GM12865 (cell line): ENCODE measurements at places on chromosomes 11 and 22.

DNA sequence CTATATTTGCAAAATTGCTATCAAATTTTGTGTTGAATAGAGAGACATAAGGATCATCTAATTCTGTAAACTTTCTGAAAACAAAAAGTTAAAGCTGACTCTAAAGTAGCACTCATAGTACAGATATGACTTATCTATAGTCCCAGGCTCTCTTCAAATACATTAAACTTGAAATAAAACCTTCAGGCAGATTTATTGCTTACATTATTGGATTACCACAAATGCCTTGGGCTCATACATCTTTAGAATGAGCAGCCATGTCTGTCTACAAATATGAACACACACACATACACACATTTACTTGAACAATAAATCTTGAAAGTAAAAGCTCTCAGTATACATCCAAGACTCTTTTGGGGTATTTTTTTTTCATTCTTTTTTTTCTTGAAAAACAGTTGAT lies 207.9 kb downstream of the LUZP2 start:
- DNase-seq = no peak

DNA sequence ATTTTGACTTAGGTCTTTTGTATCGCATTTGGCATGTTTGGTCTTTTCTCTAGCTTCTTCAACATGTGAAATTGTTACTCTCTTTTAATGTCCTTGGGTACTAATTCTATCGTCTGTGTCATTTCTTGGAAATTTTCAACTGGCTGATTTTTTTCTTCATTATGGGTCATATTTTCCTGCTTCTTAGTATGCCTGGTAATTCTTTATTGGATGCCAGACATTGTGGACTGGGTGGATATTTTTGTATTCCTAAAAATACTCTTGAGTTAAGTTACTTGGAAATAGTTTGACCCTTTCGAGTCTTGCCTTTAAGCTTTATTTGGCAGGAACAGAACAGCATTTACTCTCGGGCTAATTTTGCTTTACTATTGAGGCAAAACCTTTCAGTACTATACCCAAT lies 140.1 kb downstream of the ETS1 start:
- DNase-seq = no peak

DNA sequence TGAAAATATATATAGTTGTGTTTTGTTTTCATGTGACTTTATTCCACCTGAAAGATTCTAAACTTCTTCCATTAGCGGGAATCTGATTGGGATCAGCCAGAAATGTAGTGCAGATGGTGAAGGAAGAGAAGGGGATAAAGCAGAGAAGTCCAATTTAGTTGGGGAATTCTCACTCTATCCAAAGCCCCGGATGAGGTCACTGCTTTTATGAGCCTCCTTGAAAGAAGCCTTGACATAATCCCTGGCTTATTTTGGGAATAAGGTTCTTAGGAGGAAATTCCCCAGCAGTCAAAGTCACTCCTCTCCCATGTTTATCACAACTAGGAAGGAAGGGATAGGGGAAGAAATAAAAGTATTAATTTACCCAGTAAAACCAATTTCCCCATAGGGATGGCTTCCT lies 41.1 kb downstream of the OSBP start:
- no peak for DNase-seq

GRCh38 chr22:48894064-48894671 lies 933.5 kb downstream of the BRD1 start:
- no peak for DNase-seq

GRCh38 chr11:112599856-112600533 lies 339.3 kb upstream of the PLET1 start:
- DNase-seq = no peak

DNA sequence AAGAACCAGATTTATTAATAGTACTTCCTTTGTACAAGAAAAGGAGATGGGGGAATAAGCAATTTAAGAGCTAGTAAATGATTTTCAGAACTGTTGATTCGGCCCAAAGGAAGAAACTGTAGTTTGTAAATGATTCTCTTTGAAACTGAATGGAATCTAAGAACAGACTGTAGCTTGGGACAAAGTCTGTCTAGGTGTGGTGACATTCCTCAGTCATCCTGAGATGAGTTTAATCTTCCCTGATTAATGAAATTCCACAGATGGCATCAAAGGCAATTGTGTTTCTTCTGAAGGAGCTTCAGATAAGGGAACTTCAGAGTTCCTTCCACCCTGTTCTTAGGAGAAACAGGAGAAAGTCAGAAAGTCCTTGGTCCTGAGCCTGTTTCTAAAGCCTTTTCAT lies 2095.9 kb downstream of the LRRC4C start:
- DNase-seq = no peak

DNA sequence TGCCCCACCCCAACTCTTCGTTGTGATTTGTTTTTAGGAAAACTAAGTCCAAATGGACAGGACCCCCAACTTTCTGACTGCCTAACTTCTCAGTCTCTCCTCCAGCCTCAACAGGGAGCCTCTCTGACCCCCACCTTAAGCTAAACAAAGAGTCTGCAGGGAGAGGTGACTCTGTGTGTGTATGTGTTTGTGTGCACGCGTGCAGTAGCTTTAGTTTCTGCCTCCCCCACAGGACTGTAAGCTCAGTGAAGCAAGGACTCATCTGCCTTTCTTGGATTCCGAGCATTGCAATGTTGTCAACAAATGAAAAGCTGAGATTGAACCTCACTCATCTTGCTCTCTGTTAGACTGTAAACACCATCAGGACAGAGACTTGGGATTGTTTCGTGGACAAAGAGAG lies 7.9 kb downstream of the SNAP29 start:
- no peak for DNase-seq

GRCh38 chr11:68651208-68651984 lies 32.9 kb upstream of the GAL start:
- DNase-seq = no peak

GRCh38 chr11:118229274-118229847 lies 4.5 kb upstream of the JAML start:
- DNase-seq = no peak
